Activated effector memory CD4-positive, alpha-beta T cell treated with Interleukin-2 at 50 U/mL for 16 hours (primary cell): ENCODE measurements at places on chromosomes 5 and 9.

DNA sequence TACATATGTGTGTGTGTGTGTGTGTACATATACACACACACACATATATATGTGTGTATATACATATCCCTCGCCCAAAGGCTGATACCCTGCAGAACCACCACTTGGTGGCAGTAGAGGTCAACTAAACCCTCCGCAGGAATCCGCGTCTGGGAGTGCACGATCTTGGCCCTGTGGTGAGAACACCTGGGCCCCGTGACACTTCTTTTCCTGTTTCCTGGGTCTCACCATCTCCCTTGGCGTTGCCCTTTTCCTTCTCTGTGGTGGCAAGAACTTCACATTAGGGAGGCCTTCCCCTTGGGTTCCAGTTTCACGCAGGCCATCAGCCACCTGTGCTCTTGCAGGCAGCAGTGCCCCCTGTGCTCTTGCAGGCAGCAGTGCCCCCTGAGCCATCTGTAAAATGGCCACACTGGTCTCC is 8.2 kb downstream of the IL9 start:
- DNase-seq: peak; percentile 45

DNA sequence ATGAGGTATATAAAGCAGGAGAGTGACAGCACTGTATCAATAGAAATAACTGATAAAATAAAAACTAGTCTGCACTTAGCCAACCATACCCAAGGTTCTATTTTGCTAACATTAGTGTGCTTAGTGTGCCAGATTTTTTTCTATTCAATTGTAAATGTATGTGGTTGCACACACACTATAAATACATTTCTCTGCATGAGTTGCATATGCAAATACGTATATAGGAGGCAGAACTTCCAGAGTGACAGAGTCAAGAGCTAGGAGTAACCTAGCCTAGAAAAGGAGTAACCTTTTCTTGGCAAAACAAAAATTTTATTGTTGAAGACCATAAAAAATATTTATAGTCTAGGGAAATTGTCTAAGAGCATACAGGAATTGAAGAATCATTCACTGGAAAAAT is 461.6 kb downstream of the GABRG2 start:
- DNase-seq: no peak

- DNase-seq: no peak
Measured at GRCh38 chr5:93574491-93575305, 6.3 kb downstream of the NR2F1-AS1 start.

DNA sequence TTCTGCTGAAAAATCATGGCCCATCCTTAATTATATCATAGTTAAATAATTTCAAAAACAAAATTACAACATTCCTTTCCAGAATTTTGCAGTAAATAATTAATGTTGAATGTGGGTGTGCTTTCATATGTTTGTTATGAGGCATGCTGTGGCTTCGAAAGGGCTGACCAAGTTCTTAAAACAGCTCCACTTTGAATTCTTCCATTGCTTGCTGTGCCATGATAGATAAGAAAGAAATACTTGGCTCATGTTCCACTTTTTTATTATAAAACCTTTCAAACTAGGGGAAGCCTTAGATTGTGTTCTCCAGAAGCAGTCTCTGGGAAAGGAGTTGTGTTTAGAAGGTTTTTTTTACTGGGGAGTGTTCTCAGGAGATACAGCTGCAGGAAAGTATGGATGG is 1278.7 kb upstream of the DMAC1 start:
- no peak for DNase-seq

- DNase-seq: no peak
Measured at GRCh38 chr5:127418367-127418766, 99.1 kb upstream of the PRRC1 start.

- DNase-seq: no peak
Measured at GRCh38 chr5:111535879-111536549, 23.7 kb upstream of the STARD4 start.

- no peak for DNase-seq
Measured at GRCh38 chr5:60843386-60843935, 608 bp downstream of the ELOVL7 start.

DNA sequence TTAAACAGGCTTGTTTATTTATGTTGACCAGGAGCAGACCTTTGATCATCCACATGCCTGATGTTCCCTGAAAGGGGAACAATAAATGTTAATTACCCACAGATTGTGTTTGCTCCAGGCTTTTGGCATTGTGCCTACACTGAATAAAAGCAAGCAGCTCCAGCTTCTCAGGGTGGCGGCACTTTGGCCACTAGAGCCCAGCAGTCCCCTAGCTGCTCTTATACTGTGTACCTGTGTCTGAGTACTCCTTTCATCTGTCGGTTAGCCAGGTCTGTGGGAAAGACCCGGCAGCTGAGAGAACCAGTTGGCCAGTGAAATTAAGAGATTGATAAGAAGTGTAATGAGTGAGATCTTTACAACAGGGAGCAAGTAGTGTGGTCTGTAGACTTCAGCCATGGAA is 254.8 kb upstream of the FTMT start:
- no peak for DNase-seq

DNA sequence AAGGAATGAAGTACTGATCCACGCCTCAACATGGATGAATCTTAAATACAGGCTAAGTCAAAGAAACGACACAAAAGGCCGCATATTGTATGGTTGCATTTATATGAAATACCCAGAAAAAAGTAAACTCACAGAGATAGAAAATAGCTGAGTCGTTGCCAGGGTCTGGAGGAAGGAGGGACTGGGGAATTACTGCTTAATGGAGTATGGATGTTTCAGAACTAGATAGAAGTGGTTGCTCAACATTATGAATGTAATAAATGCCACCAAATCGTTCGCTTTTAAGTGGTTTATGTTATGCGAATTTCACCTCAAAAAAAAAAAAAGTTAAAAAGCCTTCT is 784 bp upstream of the MSANTD3 start:
- DNase-seq: no peak

DNA sequence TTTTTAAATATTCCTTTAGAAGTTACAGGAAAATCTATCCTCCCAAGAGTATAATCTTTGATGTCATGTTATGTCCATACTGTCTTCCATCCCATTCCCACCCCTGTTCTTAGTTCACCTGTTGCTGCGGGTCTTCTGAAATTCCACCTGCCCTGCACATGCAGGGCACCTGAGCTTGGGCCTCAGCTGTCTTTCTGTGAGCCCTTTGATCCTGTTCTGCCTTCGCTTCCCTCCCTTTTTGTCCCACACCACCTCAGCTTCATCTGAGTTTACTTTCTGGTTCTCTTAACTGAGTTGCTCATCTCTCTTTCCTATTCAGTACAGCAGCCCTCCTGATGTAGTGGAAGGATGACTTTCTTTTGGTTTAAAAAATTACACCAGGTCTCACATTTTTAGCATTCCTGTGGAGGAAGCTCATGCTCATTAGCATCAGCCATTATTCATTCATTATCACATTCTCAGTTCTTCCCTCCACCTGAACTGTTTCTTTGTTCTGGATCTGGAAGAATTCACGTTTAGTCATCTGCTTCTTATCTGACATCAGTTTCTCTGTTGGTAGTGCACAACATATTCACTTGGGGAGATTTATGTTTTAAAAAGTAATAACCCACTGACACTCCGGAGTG is 211.0 kb downstream of the ADCY2 start:
- no peak for DNase-seq

- DNase-seq: no peak
Measured at GRCh38 chr5:107272954-107273353, 397.8 kb downstream of the EFNA5 start.

DNA sequence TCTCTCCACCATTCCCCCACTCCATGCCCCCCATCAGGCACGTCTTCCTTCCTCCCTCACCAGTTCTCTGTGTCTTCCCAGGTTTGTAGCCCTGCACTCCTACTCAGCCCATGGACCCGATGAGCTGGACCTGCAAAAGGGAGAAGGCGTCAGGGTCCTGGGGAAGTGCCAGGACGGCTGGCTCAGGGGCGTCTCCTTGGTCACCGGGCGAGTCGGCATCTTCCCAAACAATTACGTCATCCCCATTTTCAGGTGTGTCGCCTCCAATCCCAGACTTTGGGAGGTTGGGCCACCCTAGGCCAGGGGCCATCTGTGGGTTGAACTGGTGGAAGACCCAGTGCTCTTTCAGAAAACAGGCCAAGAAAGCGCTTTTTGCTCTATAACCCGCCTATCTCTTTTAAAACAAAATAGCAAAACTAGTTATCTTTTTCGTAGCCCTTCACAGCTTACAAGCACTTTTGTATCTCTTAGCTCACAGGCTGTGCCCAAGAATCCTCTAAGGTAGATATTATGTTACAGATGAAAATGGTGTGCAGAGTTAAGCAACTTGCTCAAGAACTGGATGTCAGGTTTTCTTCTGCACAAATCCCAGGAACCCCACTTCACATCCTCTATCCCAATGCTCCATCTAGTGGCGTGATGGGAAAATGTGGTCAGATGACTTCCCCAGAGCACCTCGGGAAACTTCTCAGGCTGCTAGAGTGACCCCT is 56.2 kb downstream of the PLAC8L1 start:
- no peak for DNase-seq

- DNase-seq: no peak
Measured at GRCh38 chr5:168404365-168404764, 81.9 kb upstream of the RARS1 start.

DNA sequence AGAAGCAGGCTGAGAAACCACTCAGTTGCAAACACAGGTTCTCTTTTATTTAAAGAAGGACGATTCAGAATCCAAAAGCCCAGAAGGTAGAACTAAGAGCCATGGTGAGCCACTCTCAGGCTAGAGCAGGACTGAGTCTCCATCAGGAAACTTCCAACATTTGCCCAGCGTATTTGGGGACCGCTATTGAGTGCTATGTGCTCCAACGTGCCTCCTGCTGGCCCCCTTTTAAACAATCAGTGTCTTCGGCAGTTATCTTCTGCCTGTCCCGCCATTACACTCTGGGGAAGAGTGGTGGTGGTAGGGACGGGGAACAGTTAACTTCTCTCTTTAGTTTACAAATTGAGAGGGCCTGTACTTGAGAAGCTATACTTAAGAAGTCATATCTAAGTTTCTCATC is 78.1 kb downstream of the DENND1A start:
- DNase-seq: no peak

DNA sequence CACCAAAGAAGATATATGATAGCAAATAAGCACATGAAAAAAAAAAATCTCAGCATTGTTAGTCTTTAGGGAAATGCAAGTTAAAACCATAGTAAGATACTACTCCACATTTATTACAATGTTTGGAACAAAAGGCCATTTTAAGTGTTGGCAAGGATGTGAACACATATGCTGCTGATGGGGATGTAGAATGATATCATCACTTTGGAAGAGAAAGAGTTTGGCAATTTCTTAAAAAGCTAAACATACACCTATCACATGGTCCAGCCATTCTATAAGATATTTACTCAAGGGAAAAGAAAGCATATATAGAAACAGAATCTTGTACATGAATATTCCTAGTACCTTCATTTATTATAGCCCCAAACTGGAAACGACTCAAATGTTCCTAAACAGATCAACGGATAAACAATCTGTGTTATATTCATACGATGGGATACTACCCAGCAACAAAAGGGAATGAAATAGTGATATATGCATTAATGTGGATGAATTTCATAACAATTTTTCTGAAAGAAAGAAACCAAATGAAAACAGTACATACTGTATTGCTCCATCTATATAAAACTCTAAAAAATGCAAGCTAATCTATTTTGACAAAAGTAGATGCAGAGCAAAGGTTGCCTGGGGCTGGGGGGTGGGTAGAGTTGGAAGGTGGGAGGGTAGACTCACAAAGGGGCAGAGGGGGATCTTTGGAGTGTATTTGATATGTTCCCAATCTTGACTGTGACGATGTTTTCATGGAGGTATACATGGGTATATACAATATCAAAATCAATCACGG is 45.7 kb upstream of the SMAD5 start:
- DNase-seq: no peak

- no peak for DNase-seq
Measured at GRCh38 chr5:143921525-143922311, 109.8 kb downstream of the HMHB1 start.

DNA sequence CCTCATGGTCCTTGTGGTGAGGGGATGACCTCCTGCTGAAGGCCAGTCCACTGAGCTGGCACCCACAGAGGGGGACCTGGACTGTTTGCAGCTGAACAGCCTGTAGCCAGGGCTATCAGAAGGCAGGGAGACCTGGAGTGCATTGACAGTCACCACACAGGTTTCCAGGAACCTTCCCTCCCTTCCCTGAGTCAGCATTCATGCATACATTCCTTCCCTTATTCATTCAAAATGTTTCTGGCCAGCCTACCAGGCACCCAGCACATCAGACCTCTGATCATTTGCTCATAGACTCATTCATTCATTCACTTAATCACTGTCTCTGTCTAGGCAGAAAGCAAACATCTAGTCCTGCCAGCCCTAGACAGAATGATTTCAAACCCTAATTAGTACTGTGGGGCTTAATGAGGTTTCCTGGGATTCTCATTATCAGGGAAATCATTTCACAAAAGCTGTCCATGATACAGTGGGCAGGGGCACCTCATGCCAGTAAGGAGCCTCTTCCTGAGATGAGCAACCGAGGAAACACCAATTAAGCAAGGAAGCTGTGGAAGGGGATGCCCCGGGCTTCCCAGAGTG is 110.1 kb upstream of the PPP1R26 start:
- no peak for DNase-seq

DNA sequence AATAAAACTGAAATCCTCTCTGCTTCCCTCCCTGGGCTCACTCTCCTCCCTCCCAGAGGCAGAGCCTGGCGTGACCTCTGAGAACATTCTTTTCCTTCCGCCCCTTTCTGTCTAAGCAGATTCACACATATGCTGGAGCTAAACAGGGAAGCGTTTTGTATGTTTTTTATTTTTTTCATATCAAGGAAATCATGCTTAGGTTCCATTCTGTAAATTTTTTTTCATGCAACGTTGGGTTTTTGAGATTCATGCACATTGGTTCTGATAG is 20.2 kb upstream of the BARHL1 start:
- DNase-seq: no peak

DNA sequence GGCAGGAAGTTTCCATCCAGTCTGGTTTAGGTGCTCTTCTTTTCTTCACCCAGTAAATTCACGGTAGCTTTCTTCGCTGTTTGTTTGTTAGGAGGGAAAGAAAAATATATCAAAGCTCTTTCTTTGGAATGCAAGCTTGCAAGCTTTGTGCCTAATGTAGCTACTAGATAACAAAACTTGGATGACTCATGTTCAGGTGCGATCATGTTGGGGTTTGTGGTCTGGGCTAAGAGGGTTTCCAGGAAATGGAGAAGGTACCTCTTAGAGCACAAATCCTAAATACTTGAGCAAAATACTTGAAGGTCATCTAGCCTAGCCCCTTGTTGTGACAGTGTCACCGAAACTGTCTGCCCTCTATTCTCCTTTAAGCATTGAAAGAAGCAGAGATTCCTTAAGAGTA is 17.7 kb downstream of the SRP19 start:
- peak; percentile 40 for DNase-seq

GRCh38 chr5:79333852-79334557 is 98.1 kb downstream of the JMY start:
- DNase-seq: no peak

- DNase-seq: no peak
Measured at GRCh38 chr5:131511934-131512333, 123.1 kb downstream of the RAPGEF6 start.

GRCh38 chr9:4738866-4739586 is 2.0 kb downstream of the AK3 start:
- DNase-seq: no peak

DNA sequence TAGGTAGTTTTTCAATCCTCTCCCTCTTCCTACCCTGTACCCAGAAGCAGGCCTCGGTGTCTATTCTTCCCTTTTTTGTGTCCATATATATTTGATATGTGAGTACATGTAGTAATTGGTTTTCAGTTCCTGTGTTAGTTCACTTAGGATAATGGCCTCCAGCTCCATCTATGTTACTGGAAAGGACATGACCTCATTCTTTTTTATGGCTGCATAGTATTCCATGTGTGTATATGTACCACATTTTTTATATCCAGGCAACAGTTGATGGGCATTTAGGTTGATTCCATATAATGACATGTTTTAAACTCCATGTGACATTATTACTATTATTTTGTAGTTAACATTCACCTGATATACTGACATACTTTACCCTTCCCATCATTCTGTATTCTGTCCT is 49.1 kb downstream of the CAVIN4 start:
- no peak for DNase-seq
